Glutamatergic neuron (in vitro differentiated cells): ENCODE measurements at places on chromosomes 3 and 15.
A peak's percentile ranks its signal among the peaks of the same experiment; 100 is the strongest.

- no peak for DNase-seq
Observed at GRCh38 chr3:174101244-174101643, 703.7 kb downstream of the NLGN1 start.

DNA sequence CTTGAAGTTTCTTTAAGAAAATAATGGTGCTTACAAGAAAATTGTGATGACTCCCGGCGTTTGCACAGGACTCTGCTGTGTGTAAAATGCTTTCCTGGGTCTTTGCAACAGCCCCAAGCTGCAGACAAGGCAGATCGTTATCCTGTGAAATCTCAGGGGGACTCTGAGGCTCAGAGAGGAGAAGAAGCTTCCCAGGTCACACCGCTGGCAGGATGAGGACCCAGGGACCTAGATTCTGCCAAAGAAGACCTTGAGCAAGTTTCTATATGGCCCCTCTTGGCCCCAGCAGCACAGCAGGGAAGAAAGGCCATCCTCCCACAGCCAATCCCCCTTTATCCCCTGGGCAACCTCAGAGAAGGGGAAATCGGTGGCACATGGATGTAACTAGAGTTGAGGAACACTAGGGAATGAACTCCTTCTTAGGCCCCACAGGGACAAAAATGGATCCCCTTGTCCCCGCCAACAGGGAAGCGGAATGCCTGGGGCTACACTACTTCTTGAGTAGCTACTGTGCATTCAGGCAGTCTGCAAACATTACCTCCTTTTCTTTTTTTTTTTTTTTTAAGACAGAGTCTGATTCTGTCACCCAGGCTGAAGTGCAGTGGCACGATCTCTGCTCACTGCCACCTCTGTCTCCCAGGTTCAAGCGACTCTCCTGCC, 72.8 kb downstream of the CPN2 start:
- DNase-seq, result no peak

- DNase-seq, result no peak
Observed at GRCh38 chr3:106276151-106276550, 407.3 kb upstream of the CBLB start.

- DNase-seq, result no peak
Observed at GRCh38 chr3:40185029-40185695, 124.3 kb upstream of the EIF1B start.

DNA sequence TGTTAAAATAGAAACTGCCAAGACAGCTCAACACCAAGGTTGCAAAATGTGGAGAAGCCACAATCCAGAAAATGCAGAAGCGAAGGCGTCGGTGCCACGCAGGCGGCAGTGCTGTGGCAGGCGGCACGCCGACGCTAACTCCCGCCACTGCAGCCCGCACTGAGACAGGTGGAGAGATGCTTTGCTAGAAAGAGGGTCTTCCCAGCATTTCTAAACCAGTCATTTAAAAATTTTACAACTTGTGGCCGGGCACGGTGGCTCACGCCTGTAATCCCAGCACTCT, 23.2 kb downstream of the CYFIP1 start:
- no peak for DNase-seq

DNA sequence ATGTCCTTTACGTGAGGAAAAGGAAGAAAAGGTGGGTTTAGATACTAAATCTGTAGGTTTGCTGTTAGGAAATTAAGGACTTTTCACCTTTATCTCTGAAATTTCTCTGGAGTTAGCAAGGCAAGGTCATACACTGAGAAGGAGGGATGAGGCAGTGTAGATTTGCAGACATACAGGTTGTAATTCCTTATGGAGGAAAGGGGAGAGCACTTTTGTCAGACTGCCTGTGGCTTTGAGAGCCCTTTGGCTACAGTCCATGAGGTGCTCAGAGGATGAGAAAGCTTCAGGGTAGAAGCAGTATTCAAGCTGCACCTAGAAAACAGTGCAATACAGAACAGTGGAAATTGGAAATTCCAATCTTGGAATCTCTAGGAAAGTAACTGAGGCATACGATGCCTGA, 8.3 kb downstream of the RPL14 start:
- DNase-seq, result no peak

GRCh38 chr15:71691081-71691457, 119.3 kb upstream of the NR2E3 start:
- DNase-seq, result no peak

DNA sequence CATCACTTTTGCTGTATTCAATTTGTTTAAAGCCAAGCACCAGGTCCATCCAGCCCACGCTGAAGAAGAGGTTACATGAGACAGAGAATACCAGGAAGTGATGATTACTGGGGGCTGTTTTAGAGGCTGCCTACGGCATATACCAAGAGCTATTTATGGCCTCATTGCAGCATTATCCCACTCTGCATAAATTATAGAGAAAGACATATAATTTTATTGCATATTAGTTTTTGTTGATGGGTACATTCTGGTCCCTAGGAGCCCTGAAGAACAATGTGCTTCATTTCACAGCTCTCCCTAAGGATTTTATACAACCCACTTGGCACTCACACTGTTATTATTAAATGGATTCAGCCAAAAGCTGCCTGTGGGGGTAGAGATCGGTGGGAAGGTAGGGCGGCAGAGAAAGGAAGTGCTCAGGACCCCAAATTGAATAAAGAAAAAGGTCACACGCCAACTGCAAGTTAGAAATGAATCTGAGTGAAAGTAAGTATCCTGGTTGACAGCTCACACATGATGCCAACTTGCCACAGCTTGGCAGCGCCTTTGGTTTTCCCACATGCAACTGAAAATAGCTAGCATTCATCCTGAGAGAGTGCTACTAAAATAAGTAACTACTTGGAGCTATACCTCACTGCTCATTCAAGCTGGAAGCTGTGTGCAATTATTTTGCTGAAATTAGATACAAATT, 73.7 kb downstream of the CCNL1 start:
- DNase-seq, result no peak

- no peak for DNase-seq
Observed at GRCh38 chr3:133899311-133899710, 3.6 kb upstream of the RAB6B start.

DNA sequence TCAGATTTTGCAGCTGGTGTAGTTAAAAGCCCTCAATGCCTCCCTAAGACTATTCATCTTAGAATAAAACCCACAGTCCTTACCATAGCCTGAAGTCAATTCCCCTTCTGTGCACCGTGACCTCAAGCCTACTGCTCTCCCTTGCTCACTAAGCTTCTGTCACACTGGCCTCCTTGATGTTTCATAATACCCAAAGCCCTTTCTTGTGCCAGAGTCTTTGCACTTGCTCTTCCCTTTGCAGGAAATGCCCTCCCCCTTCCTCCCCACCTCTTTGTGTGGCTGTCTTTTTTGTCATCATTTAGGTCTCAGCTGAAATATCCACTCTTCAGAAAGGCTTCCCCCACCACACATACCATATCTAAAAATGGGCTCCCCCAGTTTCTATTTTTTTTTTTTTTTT, 4.2 kb upstream of the PLEKHO2 start:
- no peak for DNase-seq

GRCh38 chr15:69402816-69403215, 11.3 kb upstream of the KIF23 start:
- no peak for DNase-seq

GRCh38 chr15:65339920-65340319, 35.4 kb downstream of the RNU5B-1 start:
- peak; percentile 19 for DNase-seq

DNA sequence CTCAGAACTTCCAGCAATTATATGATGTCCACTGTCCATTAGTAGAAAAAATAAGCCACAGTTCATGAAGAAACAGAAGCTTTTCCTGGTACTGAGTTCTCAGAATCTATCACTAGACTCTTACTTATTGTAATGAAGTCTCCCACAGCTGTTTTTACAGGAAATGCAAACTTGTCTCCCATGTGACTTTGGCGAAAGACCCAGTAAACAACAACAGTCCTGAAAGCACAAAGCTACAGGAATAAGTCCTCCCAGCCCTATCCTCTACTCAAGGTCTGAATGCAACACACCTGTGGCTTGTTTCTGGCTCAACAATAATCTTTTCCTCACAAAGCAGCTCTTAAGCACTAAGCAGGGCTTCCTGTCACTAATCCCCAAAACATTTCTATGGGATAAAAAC, 55.9 kb downstream of the EOMES start:
- no peak for DNase-seq

DNA sequence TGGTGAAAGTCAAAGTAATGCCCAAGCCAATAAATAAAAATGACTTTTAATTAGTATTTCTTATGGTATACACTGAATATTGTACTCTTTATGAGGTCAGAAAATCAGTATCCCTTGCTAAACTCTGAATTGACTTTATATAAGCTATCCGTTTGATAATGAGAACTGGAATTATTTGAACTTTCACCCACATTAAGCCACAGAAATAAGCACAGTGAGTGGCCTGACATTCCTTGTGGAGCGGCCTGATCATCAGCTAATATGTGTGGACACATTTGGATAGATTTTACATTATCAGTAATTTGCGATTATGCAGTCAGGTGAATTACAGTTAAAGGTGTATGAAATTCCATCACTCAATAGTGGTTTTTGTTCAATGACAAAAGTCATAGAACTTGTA, 136.0 kb upstream of the CBLB start:
- no peak for DNase-seq

GRCh38 chr15:67038736-67039135, 26.7 kb upstream of the SMAD3 start:
- DNase-seq, result no peak

- DNase-seq, result peak; percentile 60
Observed at GRCh38 chr15:62068071-62068809, 1.5 kb downstream of the C2CD4A start.

DNA sequence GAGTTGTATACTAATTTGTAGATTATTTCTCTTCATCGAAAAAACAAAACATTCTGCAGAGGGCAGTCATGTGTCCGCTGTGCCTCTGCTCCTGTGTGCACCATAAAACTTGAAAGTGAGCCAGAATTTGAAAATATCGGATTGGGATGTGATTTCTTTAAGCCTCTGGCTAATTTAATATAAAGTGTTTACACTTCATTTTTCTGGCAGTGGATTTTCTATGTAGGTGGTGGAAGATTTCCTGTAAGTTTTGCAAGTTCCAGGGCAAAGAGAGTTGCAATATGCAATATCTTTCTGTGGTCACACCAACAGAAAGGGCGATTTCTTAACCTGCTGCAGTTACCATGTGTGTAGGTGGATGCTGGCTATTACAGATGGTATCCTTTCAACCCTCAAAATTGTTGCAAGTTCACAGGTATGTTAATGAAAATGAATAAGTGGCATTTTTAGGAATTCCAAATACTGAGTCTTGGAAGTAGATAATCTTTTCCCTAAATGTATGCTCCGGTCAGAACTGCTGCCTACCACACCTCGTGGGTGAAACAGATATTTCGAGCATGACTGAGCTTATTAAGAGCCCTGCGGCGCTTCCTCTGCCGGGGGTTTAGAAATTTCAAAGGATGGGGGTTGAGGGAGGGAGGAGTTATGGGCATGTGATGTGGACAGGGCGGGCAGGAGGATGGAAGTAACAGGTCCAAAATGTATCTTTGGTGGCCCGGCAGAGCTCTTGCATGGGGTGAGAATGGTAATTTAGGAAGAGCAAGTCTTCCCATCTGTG, 134.0 kb downstream of the PGPEP1L start:
- no peak for DNase-seq

DNA sequence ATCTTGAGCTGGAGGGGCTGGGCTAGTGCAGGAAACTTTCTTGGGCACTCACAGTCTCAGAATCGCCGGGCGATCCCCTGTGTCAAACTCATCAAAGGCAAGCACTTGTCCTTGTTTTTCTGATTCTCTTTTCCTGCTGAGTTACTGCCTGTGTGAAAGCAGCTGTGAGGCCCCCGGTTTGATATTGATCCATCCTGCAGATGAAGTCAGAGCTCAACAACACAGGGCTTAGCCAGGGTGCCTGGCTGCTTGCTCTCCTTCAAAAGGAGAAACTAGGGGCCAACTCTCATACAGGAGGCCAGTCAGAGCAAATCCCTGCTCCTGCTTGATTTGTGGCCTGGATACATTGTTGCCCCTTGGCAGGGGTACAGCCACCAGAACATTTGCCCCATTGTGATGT, 22.9 kb downstream of the CLSTN2 start:
- DNase-seq, result no peak

GRCh38 chr3:138593488-138594149, 441 bp downstream of the CEP70 start:
- no peak for DNase-seq

- no peak for DNase-seq
Observed at GRCh38 chr3:106685745-106686144, 691.5 kb upstream of the CCDC54 start.

GRCh38 chr3:178880274-178880673, 191.3 kb downstream of the ZMAT3 start:
- no peak for DNase-seq

DNA sequence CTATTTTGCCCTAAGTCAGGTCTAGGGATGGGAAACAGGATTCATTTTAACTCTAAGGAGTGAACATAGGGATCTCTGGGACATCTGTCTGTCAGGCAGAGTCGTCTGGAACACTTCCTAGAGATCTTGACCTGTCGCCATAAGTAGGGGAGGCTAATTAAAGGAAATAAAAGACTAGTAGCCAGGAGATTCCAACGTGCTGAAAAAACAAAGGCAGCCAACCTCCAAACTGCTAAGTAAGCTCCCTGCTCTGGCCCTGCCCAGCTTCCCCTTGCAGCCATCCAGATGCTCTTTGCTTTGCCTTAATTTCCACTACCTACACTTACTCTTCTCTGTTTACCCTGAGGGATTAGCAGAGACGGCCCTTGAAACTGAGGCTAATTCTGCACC, 18.4 kb upstream of the TSEN2 start:
- DNase-seq, result no peak

DNA sequence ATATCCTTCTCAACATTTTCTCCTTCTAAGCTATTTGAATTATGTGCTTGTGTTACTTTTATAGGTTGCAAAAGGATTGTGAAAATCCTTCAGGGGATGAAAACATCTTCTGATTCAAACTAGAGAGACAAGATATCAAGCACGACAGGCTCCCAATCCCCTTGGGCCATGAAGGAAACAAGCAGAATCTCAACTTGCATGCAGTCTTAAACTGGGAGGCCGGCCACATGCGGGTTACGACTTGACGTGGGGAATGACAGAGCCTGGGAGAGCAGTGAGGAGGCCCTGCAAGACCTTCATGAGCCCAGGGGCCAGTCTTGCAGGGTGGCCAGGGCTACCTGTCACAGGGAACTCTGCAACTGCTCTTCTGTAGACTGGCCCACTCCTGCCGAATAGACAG, 94.4 kb downstream of the SCN11A start:
- no peak for DNase-seq

- no peak for DNase-seq
Observed at GRCh38 chr3:95721938-95722337, 1092.5 kb upstream of the EPHA6 start.

GRCh38 chr3:186254676-186255650, 107.1 kb downstream of the DGKG start:
- no peak for DNase-seq

GRCh38 chr15:75723171-75723846, 10.7 kb upstream of the CSPG4 start:
- DNase-seq, result no peak

DNA sequence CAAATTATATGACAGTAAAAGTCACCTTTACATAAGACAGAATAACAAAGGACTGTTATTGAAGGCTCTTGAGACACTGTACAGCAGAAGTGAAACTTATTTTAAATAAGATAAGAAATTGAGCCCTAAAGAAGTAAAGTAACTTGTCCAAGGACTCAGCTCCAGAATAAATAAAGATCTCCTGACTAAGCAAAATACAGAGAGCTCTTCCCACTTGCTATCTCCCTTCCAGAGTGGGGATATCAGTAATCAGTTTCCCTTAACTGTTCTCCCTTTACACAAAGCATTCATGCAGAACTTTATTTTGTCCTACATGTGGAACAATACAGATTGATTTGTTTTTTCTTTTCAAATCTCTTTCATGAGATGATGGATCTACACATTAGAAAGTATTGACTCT, 129.5 kb upstream of the BHLHE40 start:
- no peak for DNase-seq

- no peak for DNase-seq
Observed at GRCh38 chr15:100705841-100706240, 103.5 kb downstream of the ASB7 start.
